Nephron progenitor cell (in vitro differentiated cells): ENCODE measurements at places on chromosomes 11 and 22.

DNA sequence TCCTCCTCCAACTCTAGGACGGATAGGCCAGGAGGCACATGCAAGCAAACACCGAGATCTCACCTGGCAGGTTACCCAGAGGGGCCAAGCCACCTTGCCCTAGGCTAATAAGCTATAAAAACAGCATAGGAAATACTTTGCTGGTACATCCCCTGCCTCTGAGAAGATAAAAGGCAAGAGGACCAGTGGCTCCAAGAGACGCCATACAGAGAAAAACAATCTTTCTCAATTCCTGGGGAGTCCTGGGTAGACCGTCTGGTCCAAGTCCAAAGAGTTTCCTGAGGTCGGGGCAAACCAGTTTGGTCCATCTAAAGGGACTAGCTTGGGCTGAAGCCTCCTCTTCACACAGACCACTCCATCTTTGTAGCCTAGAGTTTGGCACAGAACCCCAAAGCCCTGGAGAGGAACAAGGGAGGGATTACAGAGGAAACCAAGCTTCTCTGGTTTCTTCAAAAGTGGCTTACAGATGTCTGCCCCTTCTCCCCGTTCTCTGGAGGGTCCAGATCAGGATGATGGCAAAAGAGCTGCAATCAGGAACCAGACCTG lies 40.4 kb downstream of the NUMA1 start:
- H3K27me3 ChIP-seq: no peaks in the 10 kb centered on the region
- peaks cover 18% of the 10 kb centered on the region for H3K36me3 ChIP-seq
- H3K4me1 ChIP-seq: peaks cover 17% of the 10 kb centered on the region
- H3K4me3 ChIP-seq: no peak overlapping the region
- no peak overlapping the region for H3K27ac ChIP-seq

DNA sequence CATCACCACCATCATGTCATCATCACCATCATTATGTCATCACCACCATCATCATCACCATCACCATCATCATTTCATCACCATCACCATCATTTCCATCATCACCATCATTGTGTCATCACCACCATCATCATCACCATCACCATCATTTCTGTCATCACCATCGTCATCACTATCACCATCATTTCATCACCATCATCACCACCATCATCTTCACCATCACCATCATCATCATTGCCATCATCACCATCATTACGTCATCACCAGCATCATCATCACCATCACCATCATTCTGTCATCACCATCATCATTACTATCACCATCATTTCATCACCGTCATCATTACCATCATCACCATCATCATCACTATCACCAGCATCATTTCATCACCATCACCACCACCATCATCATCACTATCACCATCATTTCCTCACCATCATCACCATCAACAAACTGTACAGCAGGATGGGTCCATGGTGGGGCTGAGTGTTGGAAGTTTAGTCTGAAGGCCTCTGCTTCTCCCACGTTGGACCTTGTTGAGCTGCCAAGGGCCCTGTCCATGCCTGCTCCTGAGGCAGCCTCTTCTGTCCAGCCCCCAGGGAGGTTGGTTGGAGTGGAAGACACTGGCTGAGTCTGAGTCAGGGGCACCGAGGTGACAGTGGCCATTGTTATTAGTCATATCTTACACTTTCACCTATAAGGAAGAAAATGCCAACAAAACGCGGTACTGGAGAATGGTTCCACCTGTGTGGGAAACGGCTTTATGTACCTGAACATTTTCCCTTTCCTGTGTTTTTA lies 247.1 kb downstream of the TBC1D22A start:
- H3K27me3 ChIP-seq: no peaks in the 10 kb centered on the region
- H3K4me3 ChIP-seq: no peak overlapping the region
- peaks cover 31% of the 10 kb centered on the region for H3K4me1 ChIP-seq
- no peaks in the 10 kb centered on the region for H3K36me3 ChIP-seq

DNA sequence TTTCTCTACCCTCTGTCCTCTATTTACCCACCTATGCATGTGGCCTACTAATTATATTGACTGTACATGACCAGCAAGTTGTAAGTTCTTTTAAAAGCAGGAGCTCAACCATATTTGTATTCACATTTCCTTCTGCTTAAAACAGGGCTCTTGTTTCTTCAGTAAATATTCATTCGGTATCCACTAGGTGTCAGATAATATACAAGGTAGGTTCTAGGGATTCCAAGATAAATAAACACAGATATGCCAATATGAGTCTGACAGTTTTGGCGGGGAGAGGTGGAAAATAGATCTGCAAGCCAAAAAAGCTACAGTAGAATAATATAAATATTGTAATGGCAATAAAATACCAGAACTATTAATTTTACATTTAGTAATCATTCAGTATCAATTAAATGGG lies 15.3 kb upstream of the RAB30 start:
- no peak overlapping the region for H3K27ac ChIP-seq
- peaks cover 2% of the 10 kb centered on the region for H3K4me1 ChIP-seq
- no peak overlapping the region for H3K4me3 ChIP-seq
- peaks cover 4% of the 10 kb centered on the region for H3K36me3 ChIP-seq
- no peaks in the 10 kb centered on the region for H3K27me3 ChIP-seq
- no peak for DNase-seq

DNA sequence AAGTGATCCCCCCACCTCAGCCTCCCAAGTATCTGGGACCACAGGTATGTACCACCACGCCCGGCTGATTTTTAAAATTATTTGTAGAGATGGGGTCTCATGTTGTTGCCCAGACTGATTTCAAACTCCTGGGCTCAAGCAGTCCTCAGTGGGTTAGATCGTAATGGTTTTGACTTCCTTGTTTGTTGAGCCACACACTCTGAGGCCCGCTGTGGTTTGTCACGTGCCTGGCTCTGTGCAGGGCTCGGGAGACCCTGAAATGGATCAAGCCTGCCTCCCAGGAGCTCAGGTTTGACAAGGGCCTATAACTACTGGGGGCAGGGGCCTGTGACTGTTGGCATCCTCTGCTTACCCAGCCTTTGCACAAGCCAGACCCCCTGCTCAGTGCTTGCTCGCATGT lies 68.1 kb downstream of the MPPED1 start:
- no peak overlapping the region for H3K4me3 ChIP-seq
- H3K36me3 ChIP-seq: no peaks in the 10 kb centered on the region
- no peak for DNase-seq
- H3K27ac ChIP-seq: no peak overlapping the region

- H3K4me1 ChIP-seq: peaks cover 20% of the 10 kb centered on the region
- H3K4me3 ChIP-seq: no peak overlapping the region
- no peak overlapping the region for H3K27ac ChIP-seq
- DNase-seq: no peak
- peaks cover 35% of the 10 kb centered on the region for H3K27me3 ChIP-seq
Observed at GRCh38 chr11:72609476-72609875, 64.7 kb downstream of the PDE2A start.

- DNase-seq: peak; percentile 90
- no peak overlapping the region for H3K27ac ChIP-seq
- H3K27me3 ChIP-seq: peaks cover 5% of the 10 kb centered on the region
- H3K4me1 ChIP-seq: peaks cover 8% of the 10 kb centered on the region
- peaks cover 52% of the 10 kb centered on the region for H3K36me3 ChIP-seq
Observed at GRCh38 chr11:73361953-73362776, 14.0 kb upstream of the RELT start.

DNA sequence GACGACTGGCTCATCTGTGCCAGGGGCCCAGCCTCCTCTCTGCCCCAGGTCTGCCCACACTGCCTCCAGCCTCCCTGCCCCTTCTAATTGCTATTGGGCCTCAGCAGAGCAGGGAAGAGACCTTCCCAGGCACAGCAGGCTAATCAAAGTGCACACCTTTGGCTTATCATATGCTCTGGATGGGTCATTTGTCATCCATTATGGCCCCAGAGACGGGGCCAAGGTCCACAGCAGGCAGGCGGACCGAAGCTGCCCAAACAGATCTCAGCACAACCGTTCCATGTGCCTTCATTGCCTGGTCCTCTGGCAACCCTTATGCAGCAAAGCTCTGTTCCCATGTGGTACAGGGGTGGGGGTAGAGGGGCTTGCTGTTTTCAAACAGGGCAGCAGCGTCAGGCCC lies 66.6 kb downstream of the TP53I11 start:
- H3K4me3 ChIP-seq: no peak overlapping the region
- H3K4me1 ChIP-seq: peaks cover 53% of the 10 kb centered on the region
- H3K27ac ChIP-seq: peak overlapping the region; percentile 72
- DNase-seq: no peak
- H3K36me3 ChIP-seq: no peaks in the 10 kb centered on the region
- peaks cover 9% of the 10 kb centered on the region for H3K27me3 ChIP-seq

- H3K4me1 ChIP-seq: no peaks in the 10 kb centered on the region
- no peaks in the 10 kb centered on the region for H3K27me3 ChIP-seq
- no peak overlapping the region for H3K4me3 ChIP-seq
- H3K27ac ChIP-seq: no peak overlapping the region
- no peaks in the 10 kb centered on the region for H3K36me3 ChIP-seq
- no peak for DNase-seq
Observed at GRCh38 chr11:26936109-26936508, 57.8 kb upstream of the FIBIN start.

- H3K4me1 ChIP-seq: peaks cover 13% of the 10 kb centered on the region
- no peaks in the 10 kb centered on the region for H3K36me3 ChIP-seq
- no peak overlapping the region for H3K4me3 ChIP-seq
- peak overlapping the region; percentile 51 for H3K27ac ChIP-seq
- H3K27me3 ChIP-seq: peaks cover 15% of the 10 kb centered on the region
Observed at GRCh38 chr22:37400719-37401118, 26.6 kb downstream of the ELFN2 start.

GRCh38 chr11:6402061-6402470 lies 11.8 kb downstream of the SMPD1 start:
- H3K36me3 ChIP-seq: peaks cover 39% of the 10 kb centered on the region
- H3K4me1 ChIP-seq: peaks cover 30% of the 10 kb centered on the region
- H3K4me3 ChIP-seq: no peak overlapping the region
- H3K27me3 ChIP-seq: no peaks in the 10 kb centered on the region
- no peak for DNase-seq
- no peak overlapping the region for H3K27ac ChIP-seq

GRCh38 chr22:46354176-46354992 lies 18.9 kb downstream of the TRMU start:
- H3K36me3 ChIP-seq: peaks cover 38% of the 10 kb centered on the region
- H3K4me1 ChIP-seq: peaks cover 5% of the 10 kb centered on the region
- no peak overlapping the region for H3K27ac ChIP-seq
- H3K4me3 ChIP-seq: no peak overlapping the region
- no peak for DNase-seq
- no peaks in the 10 kb centered on the region for H3K27me3 ChIP-seq

DNA sequence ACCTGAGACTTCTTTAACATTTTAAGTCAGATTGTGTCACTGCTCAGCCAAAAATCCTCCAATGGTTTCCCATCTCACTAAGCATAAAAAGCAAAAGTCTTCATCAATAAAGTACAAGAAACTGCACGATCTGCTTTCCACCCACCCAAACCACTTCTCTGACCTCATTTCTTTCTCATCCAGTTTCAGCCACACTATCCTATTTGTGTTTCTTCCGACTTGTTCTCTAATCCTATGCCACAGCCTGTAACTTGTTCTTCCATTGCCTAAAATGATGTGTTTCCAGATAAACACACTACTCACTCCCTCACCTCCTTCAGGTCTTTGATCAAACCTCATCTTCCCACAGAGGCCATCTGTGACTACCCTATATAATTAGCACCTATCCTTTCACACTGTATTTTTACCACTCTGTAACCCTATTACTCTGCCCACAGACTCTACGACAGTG lies 28.4 kb downstream of the ARHGAP32 start:
- no peak overlapping the region for H3K4me3 ChIP-seq
- peaks cover 3% of the 10 kb centered on the region for H3K27me3 ChIP-seq
- no peak for DNase-seq
- peaks cover 8% of the 10 kb centered on the region for H3K4me1 ChIP-seq
- H3K27ac ChIP-seq: peak overlapping the region; percentile 27

- peak overlapping the region; percentile 42 for H3K27ac ChIP-seq
- H3K36me3 ChIP-seq: no peaks in the 10 kb centered on the region
- H3K4me1 ChIP-seq: peaks cover 44% of the 10 kb centered on the region
- DNase-seq: no peak
- H3K4me3 ChIP-seq: no peak overlapping the region
- H3K27me3 ChIP-seq: peaks cover 44% of the 10 kb centered on the region
Observed at GRCh38 chr22:27574002-27574366, 227.6 kb downstream of the MN1 start.

- no peaks in the 10 kb centered on the region for H3K27me3 ChIP-seq
- no peaks in the 10 kb centered on the region for H3K36me3 ChIP-seq
- H3K4me1 ChIP-seq: peaks cover 29% of the 10 kb centered on the region
- H3K4me3 ChIP-seq: no peak overlapping the region
- DNase-seq: no peak
- peak overlapping the region; percentile 21 for H3K27ac ChIP-seq
Observed at GRCh38 chr11:8772571-8773519, 90.3 kb downstream of the RPL27A start.

DNA sequence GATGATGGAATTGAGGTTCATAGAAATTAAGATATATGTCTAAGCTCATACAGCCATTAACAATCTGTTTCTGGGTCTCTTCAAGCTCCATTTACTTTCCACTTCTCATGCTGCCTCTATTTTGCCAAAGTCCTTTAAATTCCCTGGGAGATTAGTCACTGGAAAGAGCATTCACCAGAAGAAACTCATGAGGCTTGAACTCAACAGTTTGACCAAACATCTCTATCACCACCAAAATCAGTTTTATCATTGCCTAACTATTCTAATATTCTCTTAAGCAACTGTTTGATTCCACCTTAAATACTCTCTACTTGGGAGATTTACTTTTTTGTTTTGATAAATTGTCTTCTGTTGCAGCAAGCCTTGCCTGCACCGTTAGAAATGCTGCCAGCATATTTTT lies 881.3 kb downstream of the KCNA4 start:
- H3K36me3 ChIP-seq: no peaks in the 10 kb centered on the region
- no peak overlapping the region for H3K27ac ChIP-seq
- no peaks in the 10 kb centered on the region for H3K27me3 ChIP-seq
- DNase-seq: no peak

- H3K4me3 ChIP-seq: no peak overlapping the region
- no peak overlapping the region for H3K27ac ChIP-seq
- peaks cover 15% of the 10 kb centered on the region for H3K4me1 ChIP-seq
Observed at GRCh38 chr11:10505278-10506007, 35.5 kb downstream of the RNF141 start.

GRCh38 chr11:20159466-20160381 lies 551 bp downstream of the DBX1 start:
- H3K27ac ChIP-seq: no peak overlapping the region
- peaks cover 67% of the 10 kb centered on the region for H3K4me1 ChIP-seq
- H3K4me3 ChIP-seq: no peak overlapping the region
- no peak for DNase-seq

- H3K27me3 ChIP-seq: peaks cover 5% of the 10 kb centered on the region
- H3K4me3 ChIP-seq: no peak overlapping the region
- peaks cover 17% of the 10 kb centered on the region for H3K36me3 ChIP-seq
- H3K4me1 ChIP-seq: peaks cover 8% of the 10 kb centered on the region
Observed at GRCh38 chr11:36388071-36388470, 92.0 kb downstream of the PRR5L start.
